Keratinocyte (primary cell): ENCODE measurements at places on chromosomes 2 and 18.

DNA sequence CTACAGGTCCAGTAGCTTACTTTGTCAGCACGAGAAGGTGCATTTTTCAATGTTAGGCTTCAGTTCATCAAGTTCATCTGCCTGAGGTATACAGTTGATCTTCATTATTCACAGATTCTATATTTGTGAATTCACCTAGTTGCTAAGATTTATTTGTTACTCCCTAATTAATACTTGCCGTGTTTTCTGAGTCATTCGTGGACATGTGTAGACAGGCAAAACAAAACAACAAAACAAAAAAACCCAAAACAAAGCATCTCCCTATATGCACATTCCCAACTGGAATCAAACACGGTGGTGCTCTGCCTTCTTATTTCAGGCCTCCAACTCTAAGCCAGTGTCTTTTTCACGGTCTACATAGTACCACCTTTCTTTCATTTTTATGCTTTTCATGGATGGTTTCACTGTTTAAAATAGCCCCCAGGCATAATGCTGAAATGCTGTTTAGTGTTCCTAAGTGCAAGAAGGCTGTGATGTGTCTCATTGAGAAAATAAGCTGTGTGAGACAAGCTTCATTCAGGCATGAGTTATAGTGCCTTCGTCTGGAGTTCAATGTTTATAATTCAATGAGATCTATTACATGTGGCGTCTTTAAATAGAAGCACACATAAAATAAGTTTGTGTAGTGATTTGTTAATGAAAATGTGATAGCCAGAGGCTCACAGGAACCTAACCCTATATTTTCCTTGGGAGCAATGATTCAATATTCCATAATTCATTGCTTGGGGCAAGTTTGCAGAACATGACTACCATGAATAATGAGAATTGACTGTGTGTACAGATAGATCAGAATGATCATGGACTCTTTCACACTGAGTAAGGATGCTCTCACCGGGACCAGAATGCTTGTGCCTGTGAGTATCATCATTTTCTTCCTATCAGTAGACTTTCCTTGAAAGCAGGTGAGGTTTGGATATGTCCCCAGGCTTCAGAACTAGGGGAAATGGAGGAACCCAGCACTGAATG lies 24.6 kb downstream of the ITGB6 start:
- no peak for DNase-seq

DNA sequence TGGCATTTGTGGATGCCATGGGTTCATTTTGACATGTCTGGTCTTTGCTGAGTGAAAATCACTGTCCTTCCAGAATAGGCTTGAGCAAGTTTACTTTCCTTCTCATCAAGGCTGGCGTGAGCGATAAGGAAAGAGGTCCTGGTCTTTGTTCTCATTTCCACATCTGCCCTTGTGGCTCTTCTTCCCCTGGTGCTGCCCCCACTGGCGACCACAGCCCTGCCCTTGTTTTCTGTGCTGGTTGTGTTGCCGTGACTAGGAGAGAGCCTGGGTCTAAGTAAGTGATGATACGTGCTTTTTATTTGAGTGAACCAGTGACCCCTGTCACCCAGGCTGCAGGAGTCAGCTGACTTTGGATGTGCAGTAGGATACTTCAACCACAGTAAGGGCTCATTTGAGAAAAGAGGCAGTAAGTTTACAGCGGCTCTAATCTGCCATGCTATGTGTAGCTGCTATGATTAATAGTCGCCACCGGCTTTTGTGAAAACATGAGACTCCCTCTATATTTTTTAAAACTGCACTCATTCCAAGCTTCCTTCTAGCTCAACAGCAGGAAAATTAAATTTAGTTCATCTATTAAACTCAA lies 441.7 kb downstream of the RNF144A start:
- no peak for DNase-seq

GRCh38 chr2:44716131-44716530 lies 225.4 kb upstream of the SIX3 start:
- DNase-seq, result no peak

- DNase-seq, result no peak
Measured at GRCh38 chr2:236790963-236791362, 221.3 kb downstream of the ACKR3 start.

DNA sequence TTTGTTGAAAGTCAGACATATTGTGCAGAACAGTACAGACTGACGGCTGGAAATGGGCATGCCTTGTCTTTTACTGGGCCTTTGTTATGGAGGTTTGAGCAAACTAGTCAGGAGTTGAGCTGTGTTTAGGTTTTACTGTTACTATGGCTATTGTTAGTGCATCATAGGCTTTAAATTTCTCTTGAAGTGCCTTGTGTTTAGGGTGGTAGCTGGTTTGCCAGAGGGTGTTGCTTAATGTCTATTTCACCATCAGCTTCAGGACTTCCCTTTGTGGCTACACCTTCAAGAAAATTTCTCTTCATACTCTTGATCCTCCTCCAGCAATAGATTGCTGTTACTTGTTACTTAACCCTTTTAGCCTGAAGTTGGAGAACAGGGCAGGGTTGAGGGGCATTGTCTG lies 104.6 kb downstream of the CAPN13 start:
- DNase-seq, result no peak

- no peak for DNase-seq
Measured at GRCh38 chr2:235864733-235865515, 303.3 kb downstream of the GBX2 start.

- no peak for DNase-seq
Measured at GRCh38 chr2:123362671-123363440, 662.2 kb upstream of the CNTNAP5 start.

DNA sequence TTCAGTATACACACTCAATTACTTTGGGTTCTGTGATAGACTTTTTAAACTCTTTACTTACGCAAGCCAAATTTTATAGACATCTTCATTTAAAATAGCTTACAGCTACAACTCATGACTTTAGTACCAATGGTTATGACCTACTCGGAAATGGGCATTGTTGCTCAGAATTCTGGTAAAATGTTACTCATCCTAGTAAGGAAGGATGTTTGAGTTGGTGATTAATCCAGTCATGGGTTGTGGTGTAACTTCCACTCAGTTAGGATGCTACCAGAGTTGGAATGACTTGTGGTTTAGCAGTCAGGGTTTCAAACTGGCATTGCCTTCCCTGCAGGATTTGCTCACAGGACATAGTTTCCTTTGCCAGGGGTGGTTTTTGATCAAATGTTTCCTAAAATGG lies 7.4 kb upstream of the NPC1 start:
- DNase-seq, result peak; percentile 65

- no peak for DNase-seq
Measured at GRCh38 chr18:48314690-48315089, 94.5 kb downstream of the ZBTB7C start.

GRCh38 chr18:23585897-23586248 lies 433 bp downstream of the NPC1 start:
- no peak for DNase-seq

GRCh38 chr18:22469926-22470247 lies 52.2 kb upstream of the CTAGE1 start:
- no peak for DNase-seq

DNA sequence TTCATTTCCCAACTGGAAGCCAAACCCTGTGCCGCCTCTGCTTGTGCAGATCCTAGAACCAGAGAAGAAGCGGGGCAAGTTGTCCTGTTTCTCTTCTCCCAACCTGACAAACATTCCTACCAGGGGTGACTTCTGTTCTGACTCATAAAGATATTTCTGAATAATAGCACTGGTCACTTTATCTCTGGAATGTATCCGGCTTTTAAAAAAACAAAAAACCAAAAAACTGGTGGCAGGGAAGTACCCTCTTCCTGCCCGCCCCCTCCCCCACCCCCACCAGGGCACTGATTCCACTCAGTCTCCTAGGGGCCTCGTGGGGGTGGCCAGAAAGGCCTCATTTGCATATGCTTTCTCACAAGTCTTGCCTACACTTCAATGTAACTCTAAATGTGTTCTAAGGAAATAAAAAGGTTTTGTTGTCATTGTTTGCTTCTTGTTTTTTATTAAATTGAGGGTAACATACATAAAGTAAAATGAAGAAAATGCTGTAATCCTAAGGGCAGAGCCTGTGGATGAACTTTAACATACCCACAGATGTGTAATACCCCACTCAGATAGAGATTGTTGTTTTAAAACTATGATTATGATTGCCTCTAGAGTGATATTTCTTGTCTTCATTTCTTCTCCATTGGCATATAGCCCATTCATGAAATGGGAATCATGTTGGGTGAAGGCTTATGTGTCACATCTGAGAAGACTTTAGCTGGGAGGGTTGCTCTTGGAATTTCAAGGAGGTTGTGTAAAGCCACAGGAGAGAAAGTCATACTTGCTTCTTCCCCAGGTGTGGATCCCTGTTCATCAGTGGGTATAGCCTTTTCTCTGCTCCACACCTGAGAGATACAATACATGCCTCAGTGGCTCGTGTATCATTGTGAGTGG lies 5.3 kb upstream of the FOSL2 start:
- no peak for DNase-seq

GRCh38 chr2:221914334-221914880 lies 342.3 kb upstream of the EPHA4 start:
- DNase-seq, result no peak
